ENCODE measurements at places on chromosomes 4 and X.

DNA sequence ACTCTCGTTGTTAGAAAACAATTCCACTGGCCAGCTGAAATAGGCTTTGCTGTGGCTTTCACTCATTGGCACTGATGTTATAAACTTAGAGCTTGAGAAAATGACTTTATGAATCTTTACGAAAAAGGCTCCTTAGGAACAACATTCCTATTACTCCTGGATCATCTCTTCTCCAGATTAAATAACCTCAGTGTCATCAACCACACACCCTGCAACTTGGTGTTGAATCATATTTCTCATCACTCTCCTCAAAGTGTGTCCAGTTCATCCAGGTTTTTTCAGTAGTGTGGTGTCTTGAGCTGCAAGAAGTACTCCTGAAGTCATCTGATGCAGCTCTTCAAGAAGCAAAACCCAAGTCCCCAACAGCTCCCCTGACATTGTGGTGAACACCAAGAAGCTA, 28.1 kb upstream of the ANOS1 start:
- DNase-seq: no peak

DNA sequence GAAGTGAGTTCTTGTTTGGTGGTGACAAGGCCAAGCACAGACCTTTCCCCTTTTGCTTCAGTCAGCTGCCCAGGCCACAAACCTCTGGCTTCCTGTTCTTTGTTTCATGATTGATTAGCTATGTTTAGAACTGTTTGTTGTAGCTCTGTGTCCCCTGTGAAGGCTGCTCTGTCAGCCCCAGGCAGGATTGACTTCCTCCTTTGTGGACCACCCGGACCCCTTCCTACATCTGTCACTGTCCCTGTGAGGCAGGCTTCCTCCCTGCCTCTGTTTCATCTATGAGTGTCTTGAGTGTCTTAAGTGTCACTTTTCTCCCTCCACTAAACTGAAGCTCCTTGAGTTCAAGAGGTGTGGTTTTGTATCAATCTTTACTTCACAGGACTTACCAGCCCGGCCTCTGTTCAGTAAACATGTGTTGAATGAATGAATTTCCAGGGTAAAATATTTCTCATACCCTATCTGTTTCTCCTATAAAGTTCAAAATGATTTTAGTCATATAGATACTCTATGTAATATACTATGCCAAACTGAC, 83.5 kb downstream of the ZNF674 start:
- no peak for DNase-seq

DNA sequence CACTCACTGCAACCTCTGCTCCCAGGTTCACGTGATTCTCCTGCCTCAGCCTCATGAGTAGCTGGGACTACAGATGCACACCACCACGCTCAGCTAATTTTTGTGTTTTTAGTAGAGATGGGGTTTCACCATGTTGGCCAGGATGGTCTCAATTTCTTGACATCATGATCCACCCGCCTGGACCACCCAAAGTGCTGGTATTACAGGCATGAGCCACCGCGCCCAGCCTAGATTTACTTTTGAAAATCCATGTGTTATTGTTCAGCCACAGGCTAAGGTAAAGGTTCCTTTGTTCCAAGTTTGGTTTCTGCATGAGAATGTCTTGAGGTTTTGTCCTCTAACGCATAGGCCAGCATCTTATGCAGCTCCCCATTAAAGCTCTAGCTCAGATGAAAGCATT, 371.6 kb downstream of the DMD start:
- no peak for DNase-seq

DNA sequence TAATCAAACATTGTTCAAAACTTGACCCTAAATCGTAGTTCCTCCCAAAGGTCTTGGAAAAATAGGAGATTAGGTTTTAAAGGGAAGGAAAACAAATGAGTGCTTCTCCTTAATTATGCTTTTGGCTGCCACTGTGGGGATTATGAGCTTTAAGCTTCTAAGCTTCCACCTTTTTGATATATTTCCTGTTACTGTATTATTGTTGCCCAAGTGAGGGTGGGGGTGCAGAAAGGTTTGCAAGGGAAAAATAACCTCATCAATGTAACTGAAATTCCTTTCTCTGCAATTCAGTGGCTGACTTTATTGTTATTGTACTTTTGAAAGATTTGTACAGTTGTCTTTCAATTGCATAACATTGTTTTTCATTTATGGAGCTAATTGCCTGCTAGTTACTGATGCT, 285.1 kb downstream of the FRMPD4 start:
- DNase-seq: no peak

GRCh38 chr4:1414831-1415680, 8.8 kb upstream of the NKX1-1 start:
- peak; percentile 8 for DNase-seq

GRCh38 chr4:65918212-65918611, 247.9 kb upstream of the EPHA5 start:
- DNase-seq: no peak

DNA sequence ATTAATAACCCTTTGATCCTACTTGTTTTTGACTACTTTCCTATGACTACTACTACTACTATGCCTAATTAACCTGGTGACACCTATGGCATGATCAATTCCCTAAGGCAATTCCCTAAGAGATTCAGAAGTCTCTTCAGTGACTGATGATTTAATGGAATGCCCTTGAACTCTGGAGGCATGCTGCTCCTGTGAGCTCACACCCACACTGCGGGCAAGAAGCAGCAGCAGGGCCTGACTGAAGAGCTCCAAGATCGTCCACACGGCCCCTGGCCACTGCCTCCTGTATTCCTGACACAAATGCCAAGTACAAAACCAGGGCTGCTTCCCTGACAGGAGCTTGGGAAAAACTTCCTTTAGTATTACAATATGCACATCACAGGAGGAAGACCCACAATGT, 74.2 kb upstream of the STS start:
- DNase-seq: no peak

Measured in WERI-Rb-1 (cell line).